Heart right ventricle (tissue), 16 donors: ENCODE measurements at places on chromosomes 2 and 18. TPM values are rescaled to one million over a fixed set of nuclear protein-coding genes. Genes with fewer than 3 reads are reported as not detected.

The SAG gene
- not detected for total RNA-seq

The REG1A gene
- total RNA-seq: 2.3 TPM

The ID2 gene
- total RNA-seq: 26.8 TPM

The CYP27C1 gene
- not detected for total RNA-seq

The KCNG3 gene
- total RNA-seq: not detected

The C2orf78 gene
- not detected for total RNA-seq

The SERPINB10 gene
- total RNA-seq: not detected
